ENCODE measurements at places on chromosomes 4 and X.

DNA sequence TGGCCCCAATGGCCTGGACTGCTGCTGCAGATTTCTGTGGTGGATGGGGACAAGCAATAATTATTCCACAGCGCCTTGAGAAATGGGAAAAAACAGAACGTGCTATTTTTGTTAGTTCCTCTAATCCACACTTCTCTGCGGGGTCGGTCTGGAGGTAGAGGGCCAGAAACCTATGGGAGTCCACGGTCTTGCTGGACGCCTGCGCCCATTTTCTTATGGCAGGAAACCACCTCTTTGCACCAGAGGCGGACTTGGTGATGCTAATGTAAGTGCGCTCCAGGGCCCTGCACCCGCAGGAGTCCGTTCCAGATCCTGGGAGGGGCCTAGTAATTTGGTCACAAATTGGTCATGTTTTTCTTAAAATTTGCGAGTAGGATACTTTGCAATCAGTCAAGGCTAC, 25.9 kb upstream of the CLDN24 start:
- DNase-seq: no peak

- peak; percentile 91 for DNase-seq
Observed at GRCh38 chr4:106315476-106315967, 487 bp downstream of the TBCK start.

DNA sequence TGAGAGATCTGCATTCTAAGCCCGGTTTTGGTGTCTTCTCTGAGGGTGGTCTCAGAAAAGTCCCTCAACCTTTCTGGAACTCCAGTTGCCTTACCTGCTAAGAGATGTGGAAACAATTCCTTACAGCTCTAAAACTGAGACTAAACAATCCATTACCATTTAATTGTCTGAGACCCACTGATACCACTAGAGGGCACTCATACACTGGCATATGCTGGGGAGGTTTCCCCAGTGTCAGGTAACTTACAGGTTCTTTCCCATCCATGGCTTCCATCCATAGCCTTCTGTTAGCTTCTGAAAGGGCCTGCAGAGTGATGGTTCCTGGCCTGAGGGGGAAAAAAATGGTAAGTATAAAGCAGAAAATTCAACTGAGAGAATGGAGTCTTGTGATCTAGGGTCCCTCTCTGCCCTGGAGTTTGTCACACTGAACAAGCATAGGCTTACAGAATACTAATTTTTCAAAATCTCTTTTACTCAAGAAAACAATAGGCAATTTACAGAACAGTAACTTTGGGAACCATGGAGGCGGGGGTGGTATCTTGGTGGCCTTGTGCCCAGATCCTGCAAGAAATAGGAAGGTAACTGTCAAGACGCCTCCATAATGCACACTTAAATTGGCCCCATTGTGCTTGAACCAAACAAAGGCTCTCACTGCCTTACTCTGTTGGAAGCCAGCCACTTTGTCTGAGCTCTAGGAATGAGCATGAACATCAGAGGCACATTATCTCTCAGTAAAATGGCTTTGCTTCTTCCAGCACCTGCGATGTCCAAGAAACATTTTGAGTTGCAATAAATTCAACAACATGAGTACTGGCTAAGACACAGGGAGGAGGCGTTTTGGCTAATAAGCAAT, 236.1 kb downstream of the OPHN1 start:
- peak; percentile 83 for DNase-seq

GRCh38 chrX:109270580-109271484, 211.1 kb downstream of the GUCY2F start:
- no peak for DNase-seq

- peak; percentile 18 for DNase-seq
Observed at GRCh38 chr4:39446842-39447573, 11.7 kb downstream of the RPL9 start.

GRCh38 chrX:2228536-2228935, 272.2 kb downstream of the DHRSX start:
- no peak for DNase-seq

DNA sequence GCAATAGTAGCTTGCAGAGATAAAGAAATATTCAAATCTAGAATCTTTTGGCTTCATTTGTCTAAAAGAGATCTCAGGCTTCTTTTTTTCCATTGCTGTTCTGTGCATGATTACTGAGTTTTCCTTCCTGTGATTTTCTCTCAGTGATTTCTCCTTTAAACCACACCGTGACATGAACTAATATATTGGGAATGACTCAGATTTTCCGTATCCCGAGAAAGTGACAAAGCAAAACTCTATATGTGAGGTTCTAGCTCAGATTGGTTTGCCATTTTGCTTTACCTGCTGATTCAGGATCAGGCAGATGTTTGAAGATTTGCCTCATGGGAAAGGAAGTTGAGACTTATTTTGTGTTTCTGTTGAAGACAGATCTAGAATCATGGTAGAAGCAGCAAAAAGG, 59.4 kb downstream of the MTHFD2L start:
- DNase-seq: peak; percentile 70

DNA sequence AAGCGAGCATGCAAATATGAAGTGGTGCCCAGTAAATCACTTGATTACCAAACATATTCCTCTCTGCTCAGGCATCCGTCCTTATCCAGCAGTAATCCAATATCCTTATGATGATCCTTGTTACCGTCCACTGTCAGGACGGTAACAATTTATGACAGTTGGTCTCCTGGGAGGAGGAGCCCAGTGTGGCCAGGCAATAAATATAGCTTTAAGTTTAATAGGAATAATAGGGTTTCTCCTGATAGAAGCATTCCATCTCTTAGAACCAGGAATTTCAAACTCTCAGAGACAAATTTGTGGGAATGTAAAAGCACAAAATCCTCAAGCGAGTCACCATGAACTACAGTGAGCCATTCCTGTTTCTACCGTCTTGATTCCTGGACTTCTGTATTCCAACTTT, 171.2 kb upstream of the IL15 start:
- DNase-seq: no peak

GRCh38 chr4:2041239-2042130, 17.6 kb upstream of the NAT8L start:
- peak; percentile 78 for DNase-seq

DNA sequence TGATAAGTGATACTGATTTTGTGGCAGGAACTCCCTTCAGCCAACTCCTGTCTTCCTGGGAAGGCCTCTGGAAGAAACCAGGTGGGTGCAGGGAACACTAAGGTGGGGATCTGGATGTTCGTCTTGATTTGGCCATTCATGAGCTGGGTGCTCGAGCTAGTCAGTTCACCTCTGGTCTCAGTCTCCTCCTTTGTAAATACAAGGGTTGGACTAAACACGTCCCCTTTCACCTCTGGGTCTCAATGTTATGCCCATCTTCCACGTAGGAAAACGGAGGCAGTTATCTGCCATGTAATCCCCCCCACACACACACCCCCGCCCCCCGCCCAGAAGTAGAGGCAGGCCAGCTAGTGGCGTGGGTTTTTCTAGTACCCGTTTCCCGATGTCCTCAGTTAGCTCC, 4.1 kb upstream of the RS1 start:
- no peak for DNase-seq

DNA sequence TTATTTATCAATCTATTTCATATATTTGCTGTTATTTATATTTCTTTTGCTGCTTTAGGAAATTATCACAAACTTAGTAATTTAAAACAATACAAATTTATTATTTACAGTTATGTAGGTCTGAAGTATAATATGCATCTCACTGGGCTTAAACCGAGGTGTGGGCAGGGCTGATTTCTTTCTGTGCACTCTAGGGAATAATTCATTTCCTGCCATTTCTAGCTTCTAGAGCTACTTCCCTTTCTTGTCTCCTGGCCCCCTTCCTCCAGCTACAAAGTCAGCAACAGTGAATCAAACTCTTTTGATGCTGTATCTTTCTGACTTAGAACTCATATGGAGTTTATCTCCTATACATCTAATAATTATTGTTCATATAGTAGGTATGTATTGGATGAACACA, 303.5 kb upstream of the ARSJ start:
- no peak for DNase-seq

GRCh38 chrX:40705658-40706312, 29.6 kb downstream of the MED14 start:
- DNase-seq: no peak

DNA sequence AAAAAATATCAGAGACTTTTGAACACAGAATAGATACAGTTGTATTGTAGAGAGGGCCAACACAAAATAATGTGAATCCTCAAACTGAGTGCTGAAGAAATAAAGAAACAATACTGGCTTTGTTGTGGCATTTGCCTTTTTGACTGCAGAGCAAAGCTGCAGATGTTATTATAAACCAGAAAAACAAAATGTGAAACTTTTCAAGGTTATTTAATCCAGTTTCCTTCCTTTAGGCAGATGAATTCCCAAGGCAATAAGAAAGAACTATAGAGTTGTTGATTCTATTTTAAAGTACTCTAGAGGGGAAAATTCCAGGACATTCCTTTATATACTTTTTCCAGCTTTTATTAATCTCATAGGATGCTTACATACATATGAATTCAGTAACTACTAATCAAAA, 186.8 kb downstream of the NDST4 start:
- no peak for DNase-seq

DNA sequence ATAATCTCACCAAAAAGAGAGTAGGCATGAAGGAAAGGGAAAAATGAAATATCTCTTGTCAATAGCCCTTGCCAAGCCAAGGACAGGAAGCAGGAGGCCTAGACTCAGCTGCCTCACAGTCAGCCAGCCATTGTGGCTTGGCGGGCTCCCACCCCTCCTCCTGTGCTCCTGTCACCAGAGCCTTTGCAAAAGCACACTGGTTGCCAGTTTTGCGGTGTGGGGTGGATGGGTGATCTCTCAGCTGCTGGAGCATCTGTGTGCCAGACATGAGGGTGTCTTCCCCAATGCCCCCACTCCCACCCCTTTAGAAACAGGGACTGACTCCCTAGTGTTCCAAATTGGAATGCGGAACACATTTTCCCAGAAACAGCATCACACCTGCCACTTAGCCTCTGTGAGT, 26.1 kb downstream of the ARHGEF6 start:
- DNase-seq: no peak

- no peak for DNase-seq
Observed at GRCh38 chr4:42152507-42153504, at the start of gene BEND4. Gene BEND4 (minus strand): TSS chr4:42152655. CDS start chr4:42152143, 512 bp downstream.

DNA sequence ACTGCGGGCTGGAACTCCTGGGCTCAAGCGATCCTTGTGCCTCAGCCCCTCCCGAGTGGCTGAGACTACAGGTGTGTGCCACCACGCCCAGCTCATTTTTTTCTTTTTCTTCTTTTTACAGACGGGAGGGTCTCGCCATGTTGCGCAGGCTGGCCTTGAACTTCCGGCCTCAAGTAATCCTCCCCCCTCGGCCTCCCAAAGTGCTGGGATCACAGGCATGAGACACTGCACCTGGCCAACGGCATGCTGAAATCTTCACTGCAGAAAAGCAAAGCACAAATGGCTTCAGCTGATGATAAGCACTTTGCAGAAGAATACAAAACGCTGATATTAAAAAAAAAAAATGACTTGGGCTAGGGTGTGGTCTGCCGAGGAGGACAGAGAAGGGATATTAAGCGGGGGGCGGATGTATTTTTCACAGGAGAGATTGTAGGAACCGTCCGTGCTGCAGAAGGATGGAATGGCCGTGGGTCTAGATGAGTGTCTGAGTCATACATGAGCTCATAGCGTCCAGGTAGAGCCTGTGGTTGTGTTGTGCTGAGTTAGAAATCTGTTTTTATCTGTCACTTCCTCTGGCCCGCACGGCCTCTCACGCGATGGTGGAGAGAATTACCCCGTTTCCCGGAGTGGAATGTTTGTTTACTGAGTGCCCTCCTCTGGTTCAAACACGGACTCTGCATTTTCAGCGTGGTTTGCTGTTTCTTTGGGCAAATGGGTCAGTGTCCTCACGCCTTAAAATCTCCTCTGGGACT, 8.5 kb upstream of the AKAP17A start:
- peak; percentile 70 for DNase-seq

- peak; percentile 8 for DNase-seq
Observed at GRCh38 chr4:47334652-47335051, 128.8 kb downstream of the COMMD8 start.

GRCh38 chr4:174222266-174222872, 61.1 kb downstream of the FBXO8 start:
- DNase-seq: peak; percentile 63

DNA sequence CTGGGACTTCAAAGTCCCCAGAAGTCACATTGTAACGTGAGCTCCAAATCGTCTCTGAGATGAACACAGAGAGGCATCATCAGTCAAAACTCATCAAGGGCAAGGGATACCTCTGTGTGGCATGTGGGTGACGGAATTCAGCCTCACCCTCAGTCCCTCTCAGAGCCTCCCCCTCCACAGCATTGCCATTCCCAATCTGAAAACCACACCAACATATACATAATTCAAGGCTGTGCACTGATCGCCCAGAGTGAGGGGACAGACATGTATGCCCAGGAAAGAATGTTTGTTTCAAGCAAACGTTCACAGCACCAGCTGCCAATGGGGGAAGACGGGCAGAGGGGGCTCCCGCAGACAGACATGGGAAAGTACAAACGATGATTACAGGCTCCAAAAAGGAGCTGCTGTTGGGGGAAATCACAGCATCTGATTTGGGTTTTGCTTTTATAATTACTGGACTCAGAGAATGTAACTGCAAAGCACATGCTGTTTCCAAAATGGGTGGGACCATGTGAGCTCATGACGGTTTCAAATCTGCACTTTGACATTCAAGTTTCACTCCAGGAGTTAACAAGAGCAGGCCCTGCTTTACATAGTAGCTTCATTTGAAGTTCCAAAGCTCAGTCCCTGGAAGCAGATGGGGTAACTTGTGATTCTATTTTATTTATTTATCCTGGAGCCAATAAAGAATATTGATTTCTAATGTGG, 88.3 kb downstream of the CLCN4 start:
- DNase-seq: no peak

DNA sequence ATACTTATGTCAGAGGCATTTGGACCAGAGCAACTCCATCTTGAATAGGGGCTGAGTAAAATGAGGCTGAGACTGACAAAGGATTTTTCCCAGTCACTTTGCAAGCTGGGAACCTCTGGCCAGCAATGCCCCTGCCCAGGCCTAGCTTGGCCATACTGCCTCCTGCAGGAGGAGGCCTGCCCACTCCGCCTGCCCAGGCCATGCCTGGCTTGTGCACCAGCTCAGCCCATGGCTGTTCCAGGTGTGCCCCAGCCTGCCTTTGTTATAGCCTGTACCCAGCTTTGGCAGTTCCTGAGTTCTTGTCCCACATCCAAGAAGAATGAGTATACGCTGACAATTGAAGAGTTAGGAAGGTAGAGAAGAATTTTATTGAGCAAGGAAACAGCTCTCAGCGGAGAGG, 176.1 kb downstream of the AASDH start:
- DNase-seq: no peak

- no peak for DNase-seq
Observed at GRCh38 chr4:8205749-8206611, 6.9 kb downstream of the SH3TC1 start.

GRCh38 chrX:69286565-69286906, 121.3 kb upstream of the PJA1 start:
- no peak for DNase-seq

All from PC-3 (cell line).